ENCODE measurements at places on chromosomes 11 and 22. TPM values are rescaled to one million over a fixed set of nuclear protein-coding genes. Genes with fewer than 3 reads are reported as not detected.

- H3K4me3 ChIP-seq: no peak overlapping the region
- H3K36me3 ChIP-seq: no peaks in the 10 kb centered on the region
- H3K27ac ChIP-seq: no peak overlapping the region
- H3K4me1 ChIP-seq: peaks cover 2% of the 10 kb centered on the region
- H3K27me3 ChIP-seq: no peaks in the 10 kb centered on the region
These were observed 232.0 kb upstream of the ZBED5 start for GRCh38 chr11:11089805-11090204.

DNA sequence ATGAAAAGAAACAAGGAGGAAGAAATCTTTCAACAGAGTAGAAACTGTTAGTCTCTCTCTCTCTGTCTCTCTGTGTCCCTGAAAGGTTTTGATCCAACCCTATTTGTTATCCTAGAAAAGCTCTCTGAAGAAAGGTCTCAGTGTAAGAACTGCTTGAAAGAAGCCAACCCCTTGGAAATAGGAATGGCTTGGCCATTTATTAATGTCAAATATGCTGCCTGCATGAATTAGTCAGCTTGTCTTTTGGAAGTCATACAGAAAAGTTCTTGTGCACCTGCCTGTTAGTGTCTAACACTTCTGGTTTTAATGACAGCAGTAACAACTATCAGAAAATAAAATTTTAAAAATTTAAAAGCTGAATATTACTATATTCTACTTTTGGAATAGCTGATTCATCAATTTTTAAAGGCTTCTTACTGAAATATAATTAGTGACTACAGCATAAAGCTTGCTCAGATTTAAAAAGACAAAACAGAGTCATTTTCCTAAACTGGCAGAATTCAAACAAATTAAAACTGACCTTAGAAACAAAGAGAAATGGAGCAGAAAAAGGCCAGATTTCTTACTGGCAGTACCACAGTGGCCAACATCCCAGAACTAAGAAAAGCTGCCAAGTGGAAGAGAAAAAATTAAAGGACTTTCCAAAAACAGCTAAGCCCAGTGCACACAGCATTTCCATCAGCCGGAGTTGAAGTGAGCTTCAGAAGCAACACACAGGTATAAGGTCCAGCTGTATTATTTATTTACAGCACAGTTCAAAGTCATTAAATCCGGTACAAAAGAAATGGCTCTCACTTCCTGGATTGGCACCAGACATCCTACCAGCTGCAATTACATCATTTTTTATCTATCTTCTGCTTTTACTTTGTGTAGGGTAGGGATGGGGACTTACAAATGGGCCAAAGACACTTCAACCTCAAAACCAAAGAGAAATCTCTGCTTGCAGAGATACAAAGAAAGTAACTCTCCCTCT, 76.3 kb downstream of the PRCP start:
- H3K27me3 ChIP-seq: no peaks in the 10 kb centered on the region
- H3K36me3 ChIP-seq: 0 out of 2 replicates have a peak, but pooled peaks cover 5% of the 10 kb centered on the region
- DNase-seq: no peak
- H3K27ac ChIP-seq: no peak overlapping the region

- H3K4me1 ChIP-seq: peaks cover 3% of the 10 kb centered on the region
- no peak for DNase-seq
- no peaks in the 10 kb centered on the region for H3K36me3 ChIP-seq
- H3K4me3 ChIP-seq: no peak overlapping the region
- no peaks in the 10 kb centered on the region for H3K27me3 ChIP-seq
- no peak overlapping the region for H3K27ac ChIP-seq
These were observed 516.0 kb upstream of the CHORDC1 start for GRCh38 chr11:90738799-90739198.

DNA sequence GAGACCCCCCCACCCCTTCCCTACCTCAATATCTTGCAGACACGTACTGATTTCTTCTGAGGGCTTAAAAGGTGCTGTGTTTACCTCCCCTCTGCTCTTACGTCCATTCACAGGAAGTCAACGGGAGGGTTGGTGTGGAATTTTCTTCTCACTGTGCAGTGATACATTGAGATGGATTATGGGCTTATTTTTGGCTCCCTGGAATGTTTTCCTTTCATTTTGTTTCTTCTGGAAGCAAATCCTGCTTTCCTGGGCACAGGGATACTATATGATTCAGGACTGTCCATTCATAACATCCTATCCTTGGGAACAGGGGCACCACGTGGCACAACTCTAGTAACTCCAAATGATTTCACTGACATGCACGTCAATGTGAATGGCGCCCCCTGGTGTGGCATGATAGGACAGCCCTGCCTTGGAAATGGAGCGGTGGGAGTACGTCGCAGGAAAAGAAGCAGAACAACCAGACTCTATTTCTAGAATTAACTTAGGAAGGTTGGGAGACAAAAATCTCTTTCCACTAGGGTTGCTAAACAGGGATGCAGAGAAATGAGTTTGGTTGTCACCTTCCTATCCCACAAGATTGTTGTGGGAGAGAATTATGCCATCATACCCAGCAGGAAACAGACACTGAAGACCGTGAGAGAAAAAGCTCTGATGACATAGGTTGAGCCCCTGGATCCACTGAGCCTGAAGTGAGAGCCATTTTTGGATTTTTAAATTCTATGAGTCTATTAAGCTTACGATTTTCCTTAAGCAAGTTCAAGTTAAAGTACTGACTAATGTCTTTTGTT, 146.5 kb upstream of the RAG2 start:
- H3K27ac ChIP-seq: no peak overlapping the region
- no peak overlapping the region for H3K4me3 ChIP-seq
- H3K4me1 ChIP-seq: no peaks in the 10 kb centered on the region

Gene TRIM51
- not detected for polyA plus RNA-seq

Gene RASSF10
- polyA plus RNA-seq: 0.99 TPM

DNA sequence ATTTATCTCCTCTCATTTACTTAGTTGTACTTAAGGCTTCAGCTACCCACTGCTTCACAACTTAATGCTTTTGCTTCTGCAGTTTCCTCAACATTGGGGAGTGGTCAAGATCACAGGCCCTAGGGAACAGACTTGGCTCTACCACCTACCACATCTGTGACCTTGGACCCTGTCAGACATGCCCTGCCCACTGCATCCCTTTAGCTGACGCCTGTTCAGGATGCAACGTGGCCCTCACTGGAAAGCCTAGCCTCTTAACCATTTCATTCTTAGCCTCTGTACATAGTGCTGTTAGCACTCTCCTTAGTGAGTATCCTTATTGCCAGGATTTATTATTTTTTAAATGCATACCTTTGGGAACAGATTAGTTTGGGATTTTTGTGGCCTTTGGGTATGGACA, 34.4 kb downstream of the TNRC6B start:
- H3K4me3 ChIP-seq: no peak overlapping the region
- H3K36me3 ChIP-seq: no peaks in the 10 kb centered on the region
- no peak overlapping the region for H3K27ac ChIP-seq
- no peak for DNase-seq
- peaks cover 18% of the 10 kb centered on the region for H3K4me1 ChIP-seq

GRCh38 chr11:36156161-36156816, 132.9 kb downstream of the COMMD9 start:
- H3K36me3 ChIP-seq: no peaks in the 10 kb centered on the region
- no peak overlapping the region for H3K27ac ChIP-seq
- no peak overlapping the region for H3K4me3 ChIP-seq
- no peaks in the 10 kb centered on the region for H3K27me3 ChIP-seq

DNA sequence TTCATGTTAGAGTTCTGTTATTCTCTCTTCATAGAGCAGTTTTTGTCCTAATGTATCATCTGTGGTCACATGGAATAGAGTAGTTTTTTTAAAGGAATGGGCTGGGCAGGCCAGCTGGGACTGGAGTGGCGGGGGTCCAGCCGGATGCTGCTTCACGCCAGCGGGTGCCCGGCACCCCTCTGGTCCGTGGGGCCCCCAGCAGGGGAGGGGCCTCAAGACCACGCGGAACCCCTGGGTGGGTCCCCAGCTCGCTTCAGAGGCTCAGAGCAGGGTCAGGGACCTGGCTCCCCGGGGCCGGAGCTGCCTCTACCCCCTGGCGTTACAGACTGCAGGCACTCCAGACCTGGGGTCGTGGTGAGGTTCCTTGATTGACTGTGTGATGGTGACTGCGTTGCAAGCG, 159.1 kb upstream of the HSD17B12 start:
- no peaks in the 10 kb centered on the region for H3K27me3 ChIP-seq
- H3K4me3 ChIP-seq: no peak overlapping the region
- no peaks in the 10 kb centered on the region for H3K36me3 ChIP-seq
- no peak overlapping the region for H3K27ac ChIP-seq
- DNase-seq: no peak
- no peaks in the 10 kb centered on the region for H3K4me1 ChIP-seq

- H3K27me3 ChIP-seq: no peaks in the 10 kb centered on the region
- H3K4me3 ChIP-seq: no peak overlapping the region
- H3K27ac ChIP-seq: no peak overlapping the region
- DNase-seq: no peak
- H3K4me1 ChIP-seq: no peaks in the 10 kb centered on the region
These were observed 48.7 kb upstream of the USP47 start for GRCh38 chr11:11793073-11793472.

GRCh38 chr11:69516526-69516925, 35.1 kb downstream of the LINC01488 start:
- H3K4me1 ChIP-seq: peaks cover 11% of the 10 kb centered on the region
- no peaks in the 10 kb centered on the region for H3K27me3 ChIP-seq
- H3K27ac ChIP-seq: no peak overlapping the region
- no peak overlapping the region for H3K4me3 ChIP-seq
- no peak for DNase-seq
- H3K36me3 ChIP-seq: no peaks in the 10 kb centered on the region

Gene APLNR
- polyA plus RNA-seq: 0.66 TPM

DNA sequence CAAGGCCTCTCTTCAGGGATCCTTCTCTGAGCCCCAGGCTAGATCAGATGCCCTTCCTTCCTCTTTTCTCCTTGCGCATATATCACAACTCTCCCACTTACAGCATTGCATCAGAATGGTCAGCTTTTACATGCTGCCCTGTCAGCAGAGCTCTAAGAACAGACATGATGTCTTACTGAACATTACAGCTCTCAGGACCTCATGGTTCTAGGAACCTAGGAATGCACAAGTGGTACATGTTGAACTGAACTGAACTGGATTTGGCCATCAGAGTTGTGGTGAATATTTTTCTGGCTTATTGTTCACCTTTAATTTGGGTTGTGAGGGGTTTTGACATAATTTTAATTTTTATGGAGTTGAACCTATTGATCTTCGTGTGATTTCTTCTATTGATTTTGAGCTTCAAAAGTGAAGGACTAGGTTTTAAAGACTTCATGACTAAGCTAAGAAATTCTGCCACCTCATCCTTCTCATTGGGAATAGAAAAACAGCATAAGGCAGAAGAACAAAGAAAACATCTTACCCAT, 37.7 kb upstream of the SPON1 start:
- no peaks in the 10 kb centered on the region for H3K36me3 ChIP-seq
- H3K4me1 ChIP-seq: no peaks in the 10 kb centered on the region
- H3K27ac ChIP-seq: no peak overlapping the region
- H3K4me3 ChIP-seq: no peak overlapping the region
- DNase-seq: no peak
